ENCODE measurements at places on chromosomes 7 and 10.

DNA sequence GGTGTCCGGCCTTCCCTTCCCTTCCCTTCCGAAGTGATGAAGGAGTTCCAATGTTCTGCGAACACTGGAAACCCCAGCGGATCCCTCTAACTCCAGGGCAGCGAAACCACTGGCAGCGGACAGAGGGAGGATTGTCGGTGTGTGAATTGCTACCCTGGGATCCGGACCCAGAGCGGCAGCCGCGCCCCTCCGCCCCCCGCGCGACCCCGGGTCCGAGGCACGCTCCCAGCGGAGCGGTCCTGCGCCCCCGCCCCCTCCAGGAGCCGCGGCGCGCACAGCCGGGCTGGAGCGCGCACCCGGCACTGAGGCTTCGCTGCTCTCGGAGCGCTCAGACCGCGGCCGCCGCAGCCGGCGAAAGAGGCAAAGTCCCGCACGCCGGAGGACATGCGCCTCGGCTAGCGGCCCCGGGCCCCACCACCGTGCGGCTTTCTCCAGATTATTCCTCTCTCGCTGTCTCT is at the start of gene PTPRZ1:
PTPRZ1 (plus strand) TSS at position 331 of the 458 bp plus-strand sequence. CDS start 339 bp downstream, outside the sequence.
- DNase-seq: no peak

- DNase-seq: no peak
Measured at GRCh38 chr10:21313691-21314090, 211.8 kb downstream of the SKIDA1 start.

- DNase-seq: no peak
Measured at GRCh38 chr7:13898957-13899670, 90.4 kb downstream of the ETV1 start.

GRCh38 chr10:88996927-88997326 is 6.3 kb downstream of the FAS start:
- DNase-seq: no peak

- no peak for DNase-seq
Measured at GRCh38 chr10:122181041-122181732, 89.9 kb upstream of the BTBD16 start.

DNA sequence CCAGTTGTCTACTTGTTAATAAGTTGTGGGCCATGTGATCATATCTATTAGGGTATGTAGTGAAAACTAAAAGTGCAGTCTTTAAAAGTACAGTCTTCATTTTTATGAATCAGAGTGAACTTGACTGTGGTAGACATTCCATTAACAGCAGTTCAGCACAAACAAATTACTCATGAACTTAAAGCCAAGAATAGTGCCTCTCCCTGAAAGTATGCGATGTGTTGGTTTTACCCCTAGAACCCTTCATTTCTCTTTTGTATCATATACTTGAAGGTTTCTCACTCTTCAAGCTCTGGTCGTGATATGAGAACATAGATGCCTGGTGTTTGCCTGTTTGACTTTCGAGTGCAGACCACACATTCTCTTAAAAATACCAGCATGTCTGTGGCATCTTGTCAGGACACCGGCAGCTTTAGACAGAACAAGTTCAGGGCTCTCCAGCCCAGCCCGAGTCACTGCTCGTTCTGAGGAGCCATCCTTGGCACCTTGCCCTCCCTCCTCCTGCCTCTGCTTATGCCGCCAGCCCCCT is 159.3 kb downstream of the LCOR start:
- no peak for DNase-seq

- no peak for DNase-seq
Measured at GRCh38 chr7:101832205-101832631, 14.8 kb downstream of the CUX1 start.

DNA sequence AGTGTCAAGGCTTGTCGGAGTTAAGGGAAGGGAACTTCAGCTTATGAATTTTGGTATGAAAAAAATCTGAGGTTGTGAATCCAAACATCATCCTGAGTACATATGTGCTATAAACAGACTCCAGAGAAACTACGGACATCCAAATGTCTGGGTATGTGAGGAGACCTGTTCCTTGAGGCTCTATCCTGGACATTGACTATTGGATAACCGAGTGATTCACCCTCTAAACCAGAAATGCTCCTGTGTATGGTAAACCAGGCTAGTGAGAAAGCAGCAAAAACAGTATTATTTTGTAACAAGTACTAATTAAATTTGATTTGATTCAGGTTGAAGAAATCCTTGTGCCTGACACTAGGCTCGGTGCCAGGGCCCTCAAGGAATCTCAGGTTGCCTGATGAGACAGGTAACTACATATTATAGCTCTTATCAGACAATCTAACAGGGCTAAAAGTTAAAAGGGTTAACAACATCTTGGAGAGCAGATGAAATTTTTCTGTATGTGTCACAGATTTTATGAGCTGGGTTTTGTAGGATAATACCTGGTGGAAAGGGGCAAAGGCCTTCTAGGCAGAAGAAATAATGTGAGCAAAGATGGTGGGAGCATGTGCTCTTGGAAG is 10.4 kb upstream of the STOX1 start:
- no peak for DNase-seq

GRCh38 chr7:3194501-3195141 is 106.4 kb upstream of the SDK1 start:
- DNase-seq: no peak

GRCh38 chr7:47454974-47455871 is 126.7 kb downstream of the TNS3 start:
- no peak for DNase-seq

DNA sequence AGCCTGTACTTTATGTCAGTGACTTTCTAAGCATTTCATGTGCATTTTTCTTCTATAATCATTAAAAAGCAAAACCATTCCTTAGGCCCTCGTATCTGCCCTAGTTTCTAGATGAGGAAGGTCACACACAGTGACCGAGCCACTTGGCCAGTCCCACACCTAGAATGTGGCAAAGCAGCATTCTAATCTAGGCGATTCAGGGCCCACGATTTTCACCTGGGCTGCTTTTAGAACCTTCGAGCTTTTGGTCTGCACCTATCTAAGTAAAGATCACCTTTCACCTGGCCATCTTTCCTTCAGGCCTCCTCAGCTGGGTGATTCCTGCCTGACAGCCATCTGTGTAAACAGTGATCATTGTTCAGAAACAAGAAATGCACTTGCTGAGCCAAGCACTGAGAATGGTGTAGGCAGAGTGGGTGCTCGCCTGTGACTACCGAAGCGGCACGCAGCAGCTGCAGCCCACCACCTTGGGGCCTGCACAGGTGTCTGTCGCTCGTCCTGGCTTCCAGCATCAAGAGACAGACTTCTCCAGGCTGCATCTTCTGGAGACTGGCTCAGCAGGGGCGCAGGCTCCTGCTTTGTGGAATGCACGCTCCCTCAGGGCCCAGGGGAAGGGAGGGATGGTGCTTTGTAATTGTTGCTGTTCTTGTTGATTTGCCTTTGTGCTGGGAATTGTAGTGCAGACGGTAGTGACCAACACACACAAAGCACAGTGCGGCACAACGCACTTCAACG is 149.0 kb upstream of the INSYN2A start:
- no peak for DNase-seq

DNA sequence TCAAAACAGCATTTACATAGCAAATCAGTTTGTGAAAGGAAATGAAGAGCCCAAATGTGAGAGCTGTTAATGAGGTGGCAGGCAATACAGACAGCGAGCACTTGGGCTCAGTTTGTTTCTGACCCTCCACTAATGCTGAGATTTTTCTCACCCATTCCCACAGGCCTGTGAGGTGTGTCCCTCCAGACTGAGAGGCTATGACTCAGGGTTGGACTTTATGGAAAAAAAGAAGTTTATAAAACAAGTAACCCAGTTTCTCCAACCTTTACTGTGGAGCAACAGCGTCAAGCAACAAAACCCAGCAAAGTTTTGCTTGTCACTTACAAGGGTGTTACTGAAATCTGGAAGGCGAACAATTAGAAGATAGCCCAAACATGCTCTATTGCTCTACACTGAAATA is 4.9 kb upstream of the FEZF1 start:
- no peak for DNase-seq

- no peak for DNase-seq
Measured at GRCh38 chr10:101671453-101671852, 23.5 kb downstream of the FBXW4 start.

- DNase-seq: no peak
Measured at GRCh38 chr10:128017822-128018221, 108.4 kb downstream of the MKI67 start.

DNA sequence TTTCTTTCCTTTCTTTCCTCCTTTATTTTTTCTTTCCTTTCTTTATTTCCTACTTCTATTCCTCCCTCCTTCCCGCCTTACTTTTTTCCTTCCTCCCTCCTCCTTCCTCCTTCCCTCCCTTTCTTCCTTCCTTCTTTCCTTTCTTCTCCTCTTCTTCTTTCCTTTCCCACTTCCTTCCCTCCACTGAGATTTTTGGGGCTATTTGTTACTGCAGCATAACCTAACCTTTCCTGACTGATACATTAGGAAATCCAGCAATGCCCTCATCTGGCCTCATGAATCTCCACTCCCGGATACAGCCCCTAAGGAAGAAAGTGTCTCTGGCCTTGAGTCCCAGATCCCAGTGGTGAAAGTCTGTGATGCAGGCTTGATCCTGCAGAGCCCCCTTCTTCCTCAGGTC is 38.6 kb upstream of the BAIAP2L1 start:
- no peak for DNase-seq

GRCh38 chr10:71638064-71638821 is 81.3 kb downstream of the C10orf105 start:
- no peak for DNase-seq

DNA sequence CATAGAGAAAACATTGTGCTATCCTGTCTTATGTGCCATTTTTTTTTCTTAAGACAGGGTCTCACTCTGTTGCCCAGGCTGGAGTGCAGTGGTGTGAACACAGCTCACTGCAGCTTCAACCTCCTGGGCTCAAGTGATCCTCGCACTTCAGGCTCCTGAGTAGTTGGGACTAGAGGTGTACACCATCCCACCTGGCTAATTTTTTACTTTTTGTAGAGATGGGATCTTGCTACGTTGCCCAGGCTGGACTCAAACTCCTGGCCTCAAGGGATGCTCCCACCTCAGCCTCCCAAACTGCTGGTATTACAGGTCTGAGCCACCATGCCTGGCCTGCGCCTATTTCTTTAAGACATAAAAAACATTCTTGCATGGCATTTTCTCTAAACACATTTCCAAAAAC is 20.6 kb downstream of the LYZL1 start:
- DNase-seq: no peak

GRCh38 chr10:103861505-103861904 is 6.1 kb upstream of the SH3PXD2A start:
- DNase-seq: no peak

- DNase-seq: no peak
Measured at GRCh38 chr10:100749309-100750217, 4.2 kb downstream of the PAX2 start.

DNA sequence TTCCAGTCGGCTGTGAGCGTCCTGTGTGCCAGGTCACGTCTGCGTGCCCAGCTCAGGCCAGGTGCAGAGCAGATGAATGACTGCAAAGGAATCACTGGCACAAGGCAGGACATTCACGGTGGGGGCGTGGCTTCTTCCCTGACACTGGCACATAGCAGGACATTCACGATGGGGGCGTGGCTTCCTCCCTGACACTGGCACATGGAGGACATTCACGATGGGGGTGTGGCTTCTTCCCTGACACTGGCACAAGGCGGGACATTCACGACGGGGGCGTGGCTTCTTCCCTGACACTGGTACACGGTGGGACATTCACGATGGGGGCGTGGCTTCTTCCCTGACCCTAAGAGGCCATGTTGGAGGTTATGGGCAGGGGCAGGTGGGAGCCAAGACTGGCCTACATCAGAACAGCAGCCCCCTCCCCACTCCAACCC is 64.3 kb downstream of the MYL10 start:
- no peak for DNase-seq

DNA sequence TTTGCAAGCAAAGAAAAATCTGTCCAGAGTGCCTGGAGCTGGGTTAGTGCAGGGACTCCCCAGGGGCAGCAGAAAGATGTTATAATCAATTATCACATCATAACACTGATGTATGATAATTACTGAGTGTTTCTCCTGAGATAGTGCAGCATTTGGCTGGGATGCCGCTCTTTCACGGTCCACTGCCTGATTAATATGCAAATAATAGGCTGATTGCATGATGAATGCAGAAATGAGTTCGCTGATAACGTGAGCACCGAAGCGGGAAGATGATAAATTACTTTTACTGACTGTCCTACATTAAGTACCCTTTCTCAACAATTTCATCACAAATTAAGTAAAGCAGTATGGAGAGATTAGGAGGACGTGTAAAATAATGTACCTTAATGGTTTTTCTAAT is 71.4 kb upstream of the SH2B2 start:
- DNase-seq: no peak

DNA sequence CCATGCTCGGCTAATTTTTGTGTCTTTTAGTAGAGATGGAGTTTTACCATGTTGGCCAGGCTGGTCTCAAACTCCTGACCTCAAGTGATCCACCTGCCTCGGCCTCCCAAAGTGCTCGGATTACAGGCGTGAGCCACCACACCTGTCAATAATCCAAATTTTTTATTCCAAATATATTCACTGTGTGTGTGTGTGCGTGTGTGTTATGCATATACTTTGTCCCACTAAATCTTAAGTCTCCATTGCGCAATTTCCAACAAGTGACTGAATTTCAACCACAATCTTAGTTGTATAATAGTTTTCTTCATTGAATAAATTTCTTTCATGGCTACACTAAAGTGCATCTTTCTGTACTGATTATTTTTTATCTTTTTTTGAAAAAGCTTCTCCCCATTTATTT is 2.7 kb downstream of the KRIT1 start:
- no peak for DNase-seq

GRCh38 chr7:22809902-22810642 is 12.6 kb downstream of the TOMM7 start:
- no peak for DNase-seq

DNA sequence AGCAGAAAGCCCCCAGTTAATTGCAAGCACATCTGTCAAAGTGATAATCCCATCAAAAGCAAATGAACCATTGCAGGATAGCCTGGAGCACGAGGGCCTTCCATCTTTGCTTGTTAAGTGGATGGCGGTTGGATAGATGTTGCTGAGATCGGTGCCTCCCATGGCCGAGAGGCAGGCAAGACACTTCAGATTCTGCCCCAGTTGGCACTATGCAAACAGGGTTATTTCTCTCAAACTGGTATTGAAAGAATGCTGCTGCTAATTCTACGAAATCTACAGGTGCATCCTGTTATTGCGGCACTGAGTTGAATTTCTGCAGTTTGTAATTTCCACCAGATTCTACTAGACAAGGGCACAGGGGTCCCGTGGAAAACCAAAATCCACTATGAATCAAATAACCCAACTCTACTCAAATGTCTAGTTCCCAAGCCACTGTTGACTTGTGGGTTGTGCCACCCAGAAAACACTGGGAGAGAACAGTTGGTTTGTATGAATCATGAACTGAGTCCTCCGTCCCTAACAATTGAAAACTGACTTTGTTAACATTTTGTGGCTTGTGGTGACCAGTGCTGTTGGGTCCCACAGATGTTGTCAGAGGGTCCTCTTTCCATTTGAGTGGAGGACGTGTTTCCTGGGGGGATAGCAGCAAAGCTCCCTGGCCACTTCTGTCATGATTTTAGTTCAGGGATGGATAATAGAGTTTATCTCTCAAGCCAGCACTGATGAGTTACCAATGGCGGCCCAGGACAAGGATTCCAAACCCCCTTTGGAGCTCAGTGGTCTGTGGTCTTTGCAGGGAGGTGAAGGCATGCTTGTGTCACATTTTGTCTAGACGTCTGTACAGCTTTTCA is 7.1 kb upstream of the IL2RA start:
- no peak for DNase-seq
